Fibroblast of the conjunctiva (primary cell): ENCODE measurements at places on chromosomes 1 and 21.

- DNase-seq = no peak
These were observed 800 bp upstream of the MMP23B start for GRCh38 chr1:1630965-1631781.

DNA sequence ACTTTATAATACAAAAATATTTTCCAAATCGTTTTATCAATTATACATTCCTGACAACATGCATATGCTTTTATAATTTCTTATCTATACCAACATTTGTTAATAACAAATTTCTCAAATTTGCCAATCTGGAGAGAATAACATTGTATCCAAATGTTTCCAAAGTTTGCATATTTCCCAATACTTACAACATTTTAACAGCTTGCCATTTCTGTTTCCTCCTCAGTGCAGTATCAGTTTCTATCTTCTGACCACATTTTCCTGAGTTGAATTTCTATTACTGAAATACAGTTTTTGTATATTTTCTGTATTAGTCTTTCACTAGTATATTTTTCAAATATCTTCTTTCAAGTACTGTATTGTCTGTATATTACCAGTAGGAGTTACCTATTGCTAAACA lies 1594.3 kb downstream of the PLA2G4A start:
- no peak for DNase-seq

GRCh38 chr1:212728606-212729005 lies 29.0 kb upstream of the BATF3 start:
- no peak for DNase-seq

GRCh38 chr1:66275601-66276023 lies 258.3 kb upstream of the SGIP1 start:
- no peak for DNase-seq

DNA sequence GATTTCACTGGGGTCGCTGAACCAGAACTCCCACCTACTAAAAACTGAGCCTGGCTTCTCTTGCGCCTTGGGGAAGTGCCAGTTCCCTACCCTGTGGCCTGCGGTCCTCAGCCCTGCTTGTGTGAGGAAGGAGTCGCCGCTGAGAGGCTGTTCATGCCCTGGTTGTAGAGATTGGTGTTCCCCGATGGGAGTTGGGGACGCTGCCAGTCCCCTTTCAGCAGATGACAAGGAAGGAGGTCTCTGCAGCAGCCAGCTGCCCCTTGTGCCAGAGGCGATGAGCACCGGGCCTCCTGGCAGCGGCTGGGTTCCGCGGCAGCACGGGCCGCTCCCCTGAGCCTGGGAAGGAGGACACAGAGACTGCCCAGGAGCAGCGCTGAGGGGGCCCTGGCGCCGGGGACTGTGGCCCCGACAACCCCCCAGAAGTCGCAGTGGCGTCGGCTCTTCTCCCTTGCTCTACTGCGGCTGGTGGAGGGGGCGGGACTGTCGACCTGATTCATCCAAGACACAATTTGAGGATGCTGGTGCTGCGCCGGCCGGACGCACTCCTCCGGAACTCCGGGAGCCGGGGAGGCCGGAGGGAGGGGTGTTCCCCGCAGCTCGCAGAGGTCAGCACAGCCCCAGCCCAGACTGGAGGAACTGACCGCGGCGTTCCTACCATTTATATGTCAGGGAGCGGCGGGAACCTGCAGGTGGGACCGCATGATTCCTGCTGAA lies 12.0 kb upstream of the ADORA3 start:
- no peak for DNase-seq

GRCh38 chr1:156471496-156472490 lies 28.8 kb downstream of the MEF2D start:
- DNase-seq = no peak

- no peak for DNase-seq
These were observed 209.5 kb downstream of the RERE start for GRCh38 chr1:8607906-8608305.

- DNase-seq = no peak
These were observed 39.0 kb downstream of the COL6A1 start for GRCh38 chr21:46020581-46020980.

- DNase-seq = no peak
These were observed 19.5 kb downstream of the SLC1A7 start for GRCh38 chr1:53122961-53123413.
